Fibroblast of villous mesenchyme (primary cell): ENCODE measurements at places on chromosomes 3 and 15. TPM values are rescaled to one million over a fixed set of nuclear protein-coding genes. Genes with fewer than 3 reads are reported as not detected.

The GABRR3 gene
- not detected in 2 replicates for total RNA-seq

The TM4SF18 gene
- total RNA-seq, result 0.32 TPM in 1 of 2 replicates, not detected in the other

The ITIH1 gene
- not detected in 2 replicates for total RNA-seq

The OR5K3 gene
- total RNA-seq, result not detected in 2 replicates

- DNase-seq, result no peak
Measured at GRCh38 chr15:57544848-57545480, 46.7 kb upstream of the MYZAP start.

DNA sequence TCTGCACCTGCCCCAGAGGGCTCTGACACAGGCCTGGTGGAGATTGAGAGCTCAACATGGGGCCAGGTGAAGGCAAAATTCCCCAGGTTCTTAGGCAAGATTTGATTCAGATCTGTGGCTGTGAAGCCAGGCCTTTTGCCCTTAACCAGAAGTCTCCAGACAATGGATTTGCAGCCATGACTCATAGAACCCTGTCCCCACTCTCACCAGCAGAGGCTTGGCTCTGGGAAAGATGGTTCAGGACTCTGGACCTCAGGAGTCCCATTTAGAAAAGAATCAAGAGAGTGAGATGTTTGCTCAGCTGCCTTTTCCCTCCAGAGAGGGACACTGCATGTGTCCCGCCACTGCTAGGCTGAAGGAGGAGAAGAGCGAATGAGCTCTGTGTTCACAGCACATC is 361.4 kb upstream of the ICE2 start:
- no peak for DNase-seq

DNA sequence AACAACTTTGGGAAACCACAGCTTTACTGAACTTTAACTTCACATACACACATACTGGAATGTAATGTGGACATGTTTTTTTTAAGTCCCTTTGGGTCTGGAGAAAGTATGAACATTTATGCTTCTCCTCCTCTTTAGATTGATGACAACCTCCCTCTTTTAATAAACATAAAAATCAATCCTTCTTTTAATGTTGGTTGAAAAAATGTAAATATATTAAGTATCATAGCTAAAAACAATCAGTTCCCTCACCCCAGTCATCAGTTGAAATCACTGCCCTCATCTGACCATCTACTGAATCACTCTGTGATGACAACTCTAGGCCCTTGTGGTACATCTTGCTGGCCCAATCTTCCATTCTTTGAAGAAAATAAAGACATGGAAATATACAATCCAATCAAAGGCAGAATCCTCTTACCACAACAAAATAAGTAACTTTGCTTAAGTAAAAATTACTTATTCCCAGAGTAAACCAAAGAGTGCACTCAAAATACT is 6.4 kb downstream of the AAGAB start:
- DNase-seq, result peak; percentile 9

- DNase-seq, result no peak
Measured at GRCh38 chr3:21392526-21392925, 358.5 kb downstream of the ZNF385D start.
